Metanephros (tissue), 2 donors: ENCODE measurements at places on chromosomes 7 and 10. TPM values are rescaled to one million over a fixed set of nuclear protein-coding genes. Genes with fewer than 3 reads are reported as not detected.

ATXN7L1 gene
- total RNA-seq = 14.7 TPM

MLLT10 gene
- total RNA-seq = 56.4 TPM

GBX1 gene
- total RNA-seq = 0.64 TPM

ITPRID1 gene
- not detected for total RNA-seq

PILRA gene
- total RNA-seq = 6.1 TPM

CACNB2 gene
- total RNA-seq = 3.8 TPM

TSPAN33 gene
- 52.7 TPM for total RNA-seq

GRB10 gene
- total RNA-seq = 57.0 TPM

ARMC10 gene
- 35.6 TPM for total RNA-seq

CLDN4 gene
- total RNA-seq = 132 TPM

NOD1 gene
- 15.2 TPM for total RNA-seq

GNAT3 gene
- not detected for total RNA-seq

SPDYE11 gene
- total RNA-seq = not detected

PRR15 gene
- total RNA-seq = 10.8 TPM

PLEKHS1 gene
- total RNA-seq = 0.18 TPM

PPP1R17 gene
- total RNA-seq = not detected

IRF5 gene
- total RNA-seq = 9.4 TPM

ETV1 gene
- total RNA-seq = 21.3 TPM

CALHM3 gene
- not detected for total RNA-seq

CYP3A4 gene
- total RNA-seq = not detected

DYNC1I1 gene
- total RNA-seq = 2.3 TPM

MYL10 gene
- 8.8 TPM for total RNA-seq

ADARB2 gene
- 0.76 TPM for total RNA-seq

GPR26 gene
- total RNA-seq = not detected

ARHGAP22 gene
- 1.3 TPM for total RNA-seq

PRPS1L1 gene
- total RNA-seq = not detected

OR9A2 gene
- 0.53 TPM for total RNA-seq

PTER gene
- total RNA-seq = 12.7 TPM

JCAD gene
- 28.4 TPM for total RNA-seq

MLXIPL gene
- 9.3 TPM for total RNA-seq

AKR1C4 gene
- total RNA-seq = not detected

ASB10 gene
- total RNA-seq = 3.4 TPM

ATOH7 gene
- total RNA-seq = 1.5 TPM

TMEM236 gene
- total RNA-seq = 0.64 TPM

ARHGEF5 gene
- 35.1 TPM for total RNA-seq

TSPAN15 gene
- 52.1 TPM for total RNA-seq

KCND2 gene
- total RNA-seq = 1.3 TPM

CHST15 gene
- total RNA-seq = 30.2 TPM
